ENCODE measurements at places on chromosomes 1 and 21.

- no peak for DNase-seq
Observed at GRCh38 chr1:100530880-100531487, 7.0 kb upstream of the GPR88 start.

DNA sequence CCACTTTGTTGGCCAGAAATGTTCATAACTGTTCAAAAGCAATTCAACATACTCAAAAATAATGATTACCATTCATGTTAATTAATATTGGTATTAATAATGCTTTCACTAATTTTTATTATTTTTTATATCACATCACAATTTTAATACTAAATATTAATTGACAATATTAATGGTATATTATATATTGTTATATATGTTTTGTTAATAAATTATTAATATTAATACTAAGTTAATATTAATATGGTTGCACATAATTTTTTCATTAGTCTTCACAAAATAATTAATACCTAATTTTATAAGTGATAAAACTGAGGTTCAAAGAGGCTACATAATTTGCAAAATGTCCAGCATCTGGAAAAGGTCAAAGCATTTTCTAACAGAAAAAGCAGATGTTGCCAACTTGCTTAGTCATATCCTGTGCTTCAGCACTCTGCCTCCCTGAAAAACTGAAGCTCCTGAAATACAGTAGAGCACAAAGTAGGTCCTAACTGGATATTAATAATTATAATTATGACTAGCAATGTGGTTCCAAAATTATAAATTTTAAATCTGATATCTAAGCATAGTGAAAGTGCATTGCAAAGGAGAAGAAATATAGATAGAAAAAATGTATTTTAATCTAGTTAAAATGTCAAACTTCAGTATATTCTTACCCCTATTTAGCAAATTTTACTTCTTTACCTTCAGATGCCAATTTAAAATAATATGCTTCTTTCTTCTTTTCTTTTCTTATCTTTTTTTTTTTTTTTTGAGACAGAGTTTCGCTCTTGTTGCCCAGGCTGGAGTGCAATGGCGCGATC lies 123.2 kb upstream of the TNFSF4 start:
- DNase-seq: no peak

DNA sequence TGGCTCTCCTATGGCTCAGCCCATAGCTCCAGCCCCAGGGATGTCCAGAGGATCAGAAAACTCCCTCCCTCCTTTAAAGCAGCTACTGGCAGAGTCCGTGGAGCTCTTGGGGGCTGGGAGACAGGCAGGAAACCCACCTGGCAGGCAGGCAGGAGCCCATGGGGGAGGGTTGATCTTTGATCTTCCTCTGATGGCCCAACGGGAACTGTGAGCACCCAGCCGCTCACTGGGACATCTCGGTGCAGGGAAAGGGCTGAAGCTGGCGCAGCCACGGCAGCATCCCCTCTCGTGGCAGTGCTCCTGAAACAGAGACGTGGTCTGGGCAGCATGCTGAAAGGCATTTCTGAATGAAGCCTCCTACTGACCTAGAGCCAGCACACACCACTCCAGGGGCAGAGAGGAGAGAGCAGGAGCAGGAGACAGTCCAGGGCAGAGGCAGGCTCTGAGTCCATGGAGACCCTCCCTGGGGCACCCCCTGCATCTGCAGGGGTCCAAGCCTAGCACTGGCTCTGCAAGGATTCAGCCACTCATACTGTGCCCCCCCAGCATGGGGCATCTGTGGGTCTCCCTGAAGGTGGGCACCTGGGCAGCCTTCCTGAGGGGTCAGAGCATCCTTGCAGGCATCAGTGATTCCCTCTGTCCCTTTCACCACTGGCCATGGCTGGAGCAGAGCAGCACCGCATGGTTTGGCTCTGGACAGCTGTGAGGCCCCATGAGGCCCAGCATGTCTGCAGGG lies 4.9 kb upstream of the SLX9 start:
- no peak for DNase-seq

- DNase-seq: no peak
Observed at GRCh38 chr1:37622131-37622530, 12.6 kb downstream of the RSPO1 start.

DNA sequence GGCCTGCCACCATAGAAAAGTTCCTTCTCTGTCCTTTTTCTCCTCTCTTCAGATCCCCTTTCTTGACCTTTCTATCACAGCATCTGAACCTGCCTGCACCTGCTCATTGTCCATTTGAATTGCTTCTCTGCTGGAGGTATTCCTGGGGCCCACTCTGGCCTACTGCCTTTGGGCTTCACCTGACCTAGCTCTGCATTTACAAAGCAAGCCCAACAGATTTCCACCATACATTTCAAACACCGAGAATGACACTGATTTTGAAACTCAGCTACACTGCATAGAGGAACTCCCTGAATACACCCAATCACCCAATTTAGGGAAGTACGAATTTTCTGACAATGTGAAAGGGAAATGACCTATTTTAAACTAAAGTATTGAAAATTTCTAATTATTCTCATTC lies 284.5 kb upstream of the USP25 start:
- DNase-seq: no peak

Measured in left ventricle myocardium superior (tissue), 1 donor.